Bronchial epithelial cell (primary cell): ENCODE measurements at places on chromosomes 16 and 17. TPM values are rescaled to one million over a fixed set of nuclear protein-coding genes. Genes with fewer than 3 reads are reported as not detected.

APOBR gene
- total RNA-seq = not detected in 2 replicates

LONP2 gene
- 37.8 and 41.9 TPM in 2 replicates for total RNA-seq

SALL1 gene
- total RNA-seq = not detected in 2 replicates

CD7 gene
- not detected in 2 replicates for total RNA-seq

CES5A gene
- not detected in 2 replicates for total RNA-seq

IGFALS gene
- total RNA-seq = under 0.01 TPM in 1 of 2 replicates, not detected in the other

ELMO3 gene
- 25.6 and 44.0 TPM in 2 replicates for total RNA-seq

THUMPD1 gene
- total RNA-seq = 82.8 and 105 TPM in 2 replicates

CFAP97D1 gene
- not detected in 2 replicates for total RNA-seq

NXPH3 gene
- total RNA-seq = not detected in 2 replicates

FBXL16 gene
- total RNA-seq = 0.53 and 0.64 TPM in 2 replicates

SCNN1G gene
- total RNA-seq = 0.38 TPM in 1 of 2 replicates, not detected in the other

TBC1D28 gene
- total RNA-seq = 0.53 TPM in 1 of 2 replicates, not detected in the other

FZD2 gene
- total RNA-seq = under 0.01 and 0.13 TPM in 2 replicates

ATAD5 gene
- total RNA-seq = 0.38 and 0.53 TPM in 2 replicates
